ENCODE measurements at places on chromosomes 1 and 21. TPM values are rescaled to one million over a fixed set of nuclear protein-coding genes. Genes with fewer than 3 reads are reported as not detected.

AADACL4 gene
- not detected for total RNA-seq

TUT4 gene
- total RNA-seq = 33.3 TPM

TYW3 gene
- total RNA-seq = 15.0 TPM

CELA3A gene
- not detected for total RNA-seq

CRYAA gene
- not detected for total RNA-seq

DNA sequence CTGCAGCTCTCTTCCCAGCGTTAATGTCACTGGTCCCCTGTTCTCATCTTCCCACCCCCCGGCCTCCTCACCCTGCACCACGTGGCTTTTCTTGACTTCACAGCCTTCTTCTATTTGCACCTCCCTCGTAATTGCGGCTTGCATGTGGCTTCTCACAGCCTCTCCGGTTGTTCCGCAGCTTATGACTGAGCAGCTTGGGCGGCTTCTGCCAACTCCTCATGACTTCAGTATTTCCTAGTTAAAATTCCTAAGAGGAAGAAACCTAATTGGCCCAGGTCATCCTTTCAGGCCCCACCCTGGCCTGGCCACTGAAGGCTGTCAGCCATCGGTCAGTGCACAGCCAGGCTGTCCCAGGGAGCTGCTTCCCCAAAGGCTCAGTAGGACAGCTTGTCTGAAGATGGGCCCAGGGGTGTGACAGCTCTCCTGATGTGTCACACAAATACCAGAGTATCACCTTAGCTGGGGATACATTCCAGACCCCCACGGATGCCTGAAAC lies 8.6 kb upstream of the RERE start:
- DNase-seq = peak; percentile 71
- H3K27me3 ChIP-seq = no peaks in the 10 kb centered on the region
- no peak overlapping the region for H3K4me3 ChIP-seq
- peaks cover 21% of the 10 kb centered on the region for H3K4me1 ChIP-seq
- no peak overlapping the region for H3K27ac ChIP-seq

- no peak for DNase-seq
- no peaks in the 10 kb centered on the region for H3K36me3 ChIP-seq
- peak overlapping the region; percentile 78 for H3K27ac ChIP-seq
- no peaks in the 10 kb centered on the region for H3K4me1 ChIP-seq
- H3K4me3 ChIP-seq = no peak overlapping the region
- H3K27me3 ChIP-seq = no peaks in the 10 kb centered on the region
These were observed 16.7 kb upstream of the TRIM63 start for GRCh38 chr1:26084091-26084561.

GRCh38 chr1:107964336-107965109 lies 457 bp downstream of the VAV3 start:
- H3K27me3 ChIP-seq = no peaks in the 10 kb centered on the region
- H3K4me3 ChIP-seq = peak overlapping the region; percentile 40
- H3K27ac ChIP-seq = peak overlapping the region; percentile 54
- peaks cover 8% of the 10 kb centered on the region for H3K4me1 ChIP-seq
- DNase-seq = no peak
- H3K36me3 ChIP-seq = no peaks in the 10 kb centered on the region

All from right atrium auricular region (tissue), 2 donors.